ENCODE measurements at places on chromosomes 5 and 9.

DNA sequence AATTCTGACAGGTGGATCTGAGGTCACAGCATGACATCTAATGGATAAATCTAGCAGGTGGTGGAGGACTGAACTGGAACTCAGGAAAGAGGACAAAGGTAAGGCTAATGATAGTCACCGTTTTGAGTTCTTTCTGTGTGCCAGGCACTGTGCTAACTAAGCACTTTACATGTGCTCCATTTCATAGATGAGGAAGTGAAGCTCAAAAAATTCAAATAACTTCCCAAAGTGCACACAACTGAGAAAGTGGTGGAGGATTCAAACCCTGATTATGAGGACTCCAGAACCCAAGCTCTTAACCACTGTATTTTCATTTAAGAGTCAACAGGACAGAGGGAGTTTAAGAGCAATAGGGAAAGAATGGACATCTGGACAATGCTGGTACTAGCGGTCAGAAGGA is 7.1 kb upstream of the DELE1 start:
- DNase-seq = no peak

GRCh38 chr9:90941661-90942060 is 140.0 kb downstream of the SYK start:
- DNase-seq = no peak

DNA sequence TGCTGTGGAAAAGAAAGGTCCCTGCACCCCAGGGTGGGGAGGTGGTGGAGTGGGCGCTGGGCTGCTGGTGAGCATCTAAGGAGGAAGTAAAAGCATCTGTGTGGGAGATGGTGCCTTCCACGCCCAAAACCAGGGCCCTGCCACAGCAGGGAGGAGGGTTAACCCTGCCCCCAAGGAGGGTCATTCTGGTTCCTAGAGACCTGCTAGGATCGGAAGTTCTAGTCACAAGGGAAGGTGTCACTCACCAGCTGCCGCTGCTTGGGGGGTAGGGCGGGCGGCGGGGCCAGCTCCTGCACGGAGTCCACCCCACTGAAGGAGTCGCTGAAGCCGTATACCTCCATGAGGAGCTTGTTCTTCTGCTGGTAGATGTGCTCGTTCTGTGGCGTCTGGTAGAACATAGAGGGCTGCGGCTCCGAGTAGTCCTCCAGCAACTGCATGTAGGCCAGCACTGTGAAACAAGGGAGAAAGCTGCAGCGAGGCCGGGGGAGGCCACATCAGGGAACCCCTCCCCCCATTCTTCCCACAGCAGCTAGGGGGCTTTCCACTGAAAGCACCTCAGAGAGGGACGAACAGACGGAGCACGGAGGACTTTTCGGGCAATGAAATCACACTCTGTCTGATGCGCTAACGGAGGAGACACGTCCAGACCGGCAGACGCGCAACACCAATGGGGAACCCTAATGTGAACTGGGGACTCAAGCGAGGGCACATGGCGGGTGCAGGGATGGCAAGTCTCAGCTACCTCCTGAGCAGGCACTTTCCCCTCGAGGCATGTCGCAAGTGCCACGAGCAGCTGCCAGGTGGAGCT is 76.4 kb downstream of the PRRT1B start:
- DNase-seq = no peak

DNA sequence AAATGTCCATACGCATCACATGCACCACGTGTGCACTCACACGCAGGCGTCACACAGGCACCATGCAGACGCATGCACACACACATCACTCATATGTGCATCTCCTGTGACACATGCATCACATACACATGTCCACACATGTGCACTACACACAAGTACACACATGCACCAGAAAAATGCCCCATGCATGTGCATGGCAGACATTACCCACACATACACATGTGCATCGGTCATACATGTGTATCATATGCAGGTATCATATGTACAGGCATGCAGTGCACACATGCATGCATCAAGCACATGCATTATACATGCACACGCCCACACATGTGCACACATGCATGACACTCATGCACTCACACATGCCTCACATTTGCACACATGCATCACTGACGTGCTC is 26.1 kb downstream of the ADAMTS2 start:
- no peak for DNase-seq

DNA sequence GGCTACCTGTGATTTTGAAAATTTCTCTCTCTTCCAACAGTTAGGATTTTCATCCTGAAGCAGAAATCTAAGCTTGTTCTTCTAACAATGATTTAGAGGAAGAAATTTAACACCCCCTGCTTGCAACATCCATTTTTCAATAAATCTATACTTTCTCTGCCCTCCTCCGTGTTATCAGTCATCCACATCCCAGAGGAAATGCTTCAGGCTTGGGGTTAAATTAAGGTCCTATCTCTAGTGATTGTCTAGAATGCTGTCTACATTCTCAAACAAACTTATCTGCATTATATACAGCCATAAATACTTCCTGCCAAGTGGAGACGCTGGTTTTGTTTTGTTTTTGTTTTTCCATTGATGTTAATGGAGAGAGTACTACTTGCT is 371.0 kb downstream of the CSNK1G3 start:
- DNase-seq = no peak
